ENCODE measurements at places on chromosomes 12 and 14.

DNA sequence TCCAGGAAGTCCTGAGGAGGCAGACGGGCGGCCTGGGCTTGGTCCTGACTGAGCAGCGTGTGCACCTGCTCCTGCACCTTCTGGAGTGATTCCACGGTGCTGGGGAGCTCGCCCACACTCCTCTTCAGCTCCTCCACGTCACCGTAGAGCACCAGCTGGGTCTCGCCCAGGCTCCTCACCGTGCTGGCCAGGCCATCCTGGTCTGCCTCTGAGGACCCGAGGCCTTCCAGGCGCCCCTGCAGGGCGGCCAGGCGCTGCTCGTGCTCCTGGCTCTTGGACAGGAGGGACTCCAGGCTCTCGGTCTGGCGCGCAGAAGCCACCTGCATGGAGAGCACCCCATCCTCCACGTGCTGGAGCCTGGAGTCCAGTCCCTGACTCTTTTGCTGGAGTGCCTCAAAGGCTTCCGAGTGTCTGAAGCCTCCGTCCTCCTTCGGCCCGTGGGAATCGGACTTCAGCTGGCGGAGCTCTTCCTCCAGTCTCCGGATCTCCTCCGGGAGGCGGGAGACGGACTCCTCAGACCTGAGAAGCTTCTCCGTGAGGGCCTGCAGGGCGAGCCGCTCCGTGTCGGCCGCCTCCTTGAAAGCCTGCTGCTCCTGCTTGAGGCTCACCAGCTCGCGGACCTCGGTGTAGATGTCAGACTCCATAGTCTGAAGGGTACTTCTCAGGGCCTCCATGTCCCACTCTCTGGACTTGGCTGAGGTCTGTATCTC lies 8.4 kb downstream of the CKAP4 start:
- no peak for DNase-seq

- DNase-seq: no peak
Observed at GRCh38 chr14:68562911-68563250, 230.0 kb downstream of the ZFP36L1 start.

DNA sequence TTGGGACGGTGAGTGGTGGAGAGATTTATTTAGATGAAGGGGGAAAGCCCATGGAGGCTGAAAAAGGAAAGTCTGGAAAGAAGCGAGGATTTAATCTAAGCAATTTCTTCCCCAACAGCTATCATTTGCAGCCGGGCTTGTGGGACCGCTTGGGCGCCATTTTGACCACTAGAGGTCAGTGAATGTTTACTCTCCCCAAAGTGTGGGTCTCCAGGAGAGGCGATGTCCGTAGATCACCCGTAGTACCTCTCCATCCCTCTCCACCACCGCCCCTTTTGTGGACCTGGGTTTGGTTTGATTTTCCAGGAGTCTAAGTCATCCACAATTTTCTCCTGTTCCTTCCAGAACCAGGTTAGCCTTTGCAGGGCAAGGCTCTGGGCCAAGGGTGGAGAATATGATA lies 91.2 kb upstream of the PARP11 start:
- DNase-seq: no peak

- peak; percentile 48 for DNase-seq
Observed at GRCh38 chr14:79395061-79395460, 816.2 kb downstream of the DIO2 start.

DNA sequence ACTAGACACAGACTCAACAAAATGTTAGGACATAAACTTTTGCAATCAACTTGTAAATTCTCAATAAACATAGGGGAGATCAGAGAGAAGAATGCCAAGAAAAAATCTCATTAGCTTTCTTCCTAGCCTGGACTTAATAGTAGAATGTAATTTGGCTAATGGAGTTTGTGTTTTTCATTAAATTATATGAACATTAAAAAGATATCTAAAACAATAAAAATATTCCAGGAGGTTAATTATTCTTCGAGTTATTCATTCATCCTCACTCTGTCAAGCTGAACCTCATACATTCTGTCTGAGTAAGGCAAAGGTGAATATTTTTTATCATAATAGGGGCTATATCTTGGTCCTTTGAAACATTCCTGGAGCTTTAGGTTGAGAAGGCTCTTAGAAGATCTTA lies 551.9 kb upstream of the TBX3 start:
- DNase-seq: no peak

DNA sequence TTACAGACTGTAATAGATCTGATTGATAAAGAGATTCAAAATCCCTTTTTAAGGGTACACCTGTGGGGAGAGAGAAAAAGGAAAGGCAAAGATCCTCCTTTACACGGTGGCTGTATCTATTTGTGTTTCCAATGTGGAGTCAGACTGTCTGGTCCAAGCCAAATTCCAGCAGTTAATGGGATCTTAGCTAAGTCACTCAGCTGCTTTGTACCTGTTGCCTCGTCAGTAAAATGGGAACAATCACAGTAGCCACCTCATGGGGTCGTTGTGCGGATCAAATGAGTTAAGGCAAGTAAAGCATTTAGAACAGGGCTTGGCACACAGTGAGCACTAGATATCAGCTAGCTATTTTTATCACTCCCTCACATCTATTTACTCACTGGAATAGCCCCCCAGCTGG lies 46.9 kb downstream of the EFCAB11 start:
- DNase-seq: no peak

DNA sequence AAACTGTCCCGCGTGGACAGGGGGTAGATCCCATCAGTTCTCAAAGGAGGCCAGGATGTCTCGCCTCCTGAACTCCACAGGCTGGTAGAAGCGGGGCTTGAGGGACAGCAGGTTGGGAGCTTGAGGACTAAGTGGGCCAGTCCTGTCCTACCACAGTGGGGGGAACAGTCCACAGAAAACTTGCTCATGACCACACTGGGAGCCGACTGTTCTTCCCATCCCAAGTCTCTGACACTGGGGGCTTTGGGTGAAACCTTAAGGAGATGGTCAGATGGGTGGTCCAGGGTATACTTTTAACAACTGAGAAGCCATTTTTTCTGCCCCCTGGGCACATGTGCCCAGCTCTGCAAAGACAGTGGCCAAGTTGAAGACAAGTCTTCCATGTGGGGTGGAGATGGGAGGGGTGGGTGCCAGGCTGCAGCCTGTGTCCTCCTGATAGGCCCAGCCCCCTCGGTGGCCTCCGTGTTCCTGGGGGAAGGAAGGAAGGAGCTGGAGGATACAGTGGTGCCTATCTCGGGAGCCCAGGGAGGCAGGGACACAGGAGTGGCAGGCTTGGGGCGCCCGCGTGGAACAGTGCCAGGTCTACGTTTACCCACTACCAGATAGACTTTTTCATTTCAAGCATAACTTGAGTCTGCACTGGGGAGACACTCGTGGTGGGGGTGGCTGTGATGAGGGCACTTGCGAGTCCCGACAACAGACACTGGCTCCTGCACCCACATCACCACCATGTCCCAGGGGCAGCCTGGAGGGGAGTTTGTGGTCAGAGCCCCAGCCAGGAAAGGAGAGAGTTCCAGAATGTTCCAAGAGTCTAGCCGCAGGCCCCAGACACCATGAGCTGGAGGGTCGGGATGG lies 14.7 kb downstream of the RHOF start:
- DNase-seq: no peak

- no peak for DNase-seq
Observed at GRCh38 chr14:79516009-79516408, 695.3 kb downstream of the DIO2 start.

Measured in iris pigment epithelial cell (primary cell).